ENCODE measurements at places on chromosomes 7 and 10. TPM values are rescaled to one million over a fixed set of nuclear protein-coding genes. Genes with fewer than 3 reads are reported as not detected.

The AKR1D1 gene
- total RNA-seq: not detected

DNA sequence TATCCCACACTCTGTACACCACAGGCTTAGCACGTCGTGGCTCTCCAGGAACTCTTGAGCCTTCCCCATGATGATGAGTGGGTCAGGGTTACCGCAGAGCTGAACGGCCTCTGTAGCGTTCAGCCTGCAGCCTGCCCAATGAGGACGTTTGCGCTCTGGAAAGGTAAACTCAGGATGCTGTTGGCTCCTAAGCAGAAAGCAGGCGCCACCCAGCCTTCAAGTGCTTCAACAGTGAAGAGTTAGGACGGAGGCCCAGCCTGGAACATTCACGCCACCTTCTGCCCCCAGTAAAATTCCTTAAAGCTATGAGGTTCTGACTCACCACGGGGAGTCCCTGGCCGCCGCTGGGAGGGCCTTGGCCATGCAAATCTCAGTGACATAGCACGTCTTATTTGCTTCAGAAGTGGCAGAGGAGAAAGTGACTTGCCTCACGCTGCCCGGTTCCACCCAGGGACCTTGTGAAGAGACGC, 161.5 kb upstream of the SH2B2 start:
- ATAC-seq: peak; percentile 76

DNA sequence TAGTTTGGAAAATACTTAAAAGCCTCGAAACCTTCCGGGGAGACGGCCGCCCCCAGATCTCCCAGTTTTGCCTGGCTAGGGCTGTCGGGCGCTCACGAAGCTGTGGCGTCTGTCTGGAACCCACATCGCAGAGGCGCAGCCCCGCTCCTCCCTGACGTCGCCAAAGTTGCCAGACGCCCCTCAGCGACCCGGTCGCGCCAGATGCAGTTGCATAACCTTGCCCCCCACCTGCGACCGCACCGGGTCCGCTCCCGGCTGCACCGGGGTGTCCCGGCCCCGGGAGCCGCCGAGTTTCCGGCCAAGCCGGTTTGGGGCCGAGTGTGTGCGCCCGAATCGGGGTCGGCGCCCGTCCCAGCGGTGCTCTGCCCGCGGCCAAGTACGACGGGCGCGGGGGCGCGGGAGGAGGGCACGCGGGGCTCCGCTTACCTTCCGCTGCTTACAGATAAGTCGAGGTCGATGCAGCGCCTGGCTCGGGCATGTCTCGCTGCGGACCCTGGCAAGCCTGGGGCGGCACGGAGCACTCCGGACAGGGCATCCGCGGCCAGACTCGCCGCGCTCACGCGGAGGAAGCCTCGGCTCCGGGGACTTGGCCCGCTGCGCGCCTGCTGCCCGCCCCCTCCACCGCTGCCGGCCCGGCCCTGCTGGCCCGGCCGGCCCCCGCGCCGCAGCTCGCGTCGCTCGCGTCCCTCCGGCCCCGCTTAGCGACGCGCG, 665 bp downstream of the INSYN2A start:
- ATAC-seq: no peak

GRCh38 chr7:112866424-112866823, 76.2 kb upstream of the TMEM168 start:
- ATAC-seq: no peak

The METTL27 gene
- total RNA-seq: 1.9 TPM

The CYREN gene
- total RNA-seq: 39.6 TPM

GRCh38 chr10:93579089-93579488, 12.6 kb downstream of the FFAR4 start:
- no peak for ATAC-seq

DNA sequence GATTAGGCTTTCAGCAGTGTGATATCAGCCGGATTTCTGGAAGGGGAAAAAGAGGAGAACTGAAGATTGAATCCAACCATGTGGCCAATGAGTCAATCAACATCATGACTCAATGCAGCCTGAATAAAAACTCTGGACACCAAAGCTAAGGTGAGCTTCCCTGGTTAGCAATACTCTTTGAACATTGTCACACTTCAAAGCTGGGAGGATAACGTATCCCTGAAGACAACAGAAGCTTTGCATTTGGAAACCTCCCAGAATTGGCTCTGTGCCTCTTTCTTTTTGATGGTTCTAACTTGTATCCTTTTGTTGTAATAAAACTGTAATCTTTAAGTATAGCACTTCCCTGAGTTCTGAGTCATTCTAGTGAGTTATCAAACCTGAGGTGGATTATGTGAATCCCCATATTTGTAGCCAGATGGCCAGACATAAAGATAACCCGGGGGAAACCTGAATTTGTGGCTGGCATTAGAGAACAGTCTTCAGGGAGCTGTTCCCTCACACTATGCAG, 284.4 kb downstream of the IPMK start:
- ATAC-seq: no peak

DNA sequence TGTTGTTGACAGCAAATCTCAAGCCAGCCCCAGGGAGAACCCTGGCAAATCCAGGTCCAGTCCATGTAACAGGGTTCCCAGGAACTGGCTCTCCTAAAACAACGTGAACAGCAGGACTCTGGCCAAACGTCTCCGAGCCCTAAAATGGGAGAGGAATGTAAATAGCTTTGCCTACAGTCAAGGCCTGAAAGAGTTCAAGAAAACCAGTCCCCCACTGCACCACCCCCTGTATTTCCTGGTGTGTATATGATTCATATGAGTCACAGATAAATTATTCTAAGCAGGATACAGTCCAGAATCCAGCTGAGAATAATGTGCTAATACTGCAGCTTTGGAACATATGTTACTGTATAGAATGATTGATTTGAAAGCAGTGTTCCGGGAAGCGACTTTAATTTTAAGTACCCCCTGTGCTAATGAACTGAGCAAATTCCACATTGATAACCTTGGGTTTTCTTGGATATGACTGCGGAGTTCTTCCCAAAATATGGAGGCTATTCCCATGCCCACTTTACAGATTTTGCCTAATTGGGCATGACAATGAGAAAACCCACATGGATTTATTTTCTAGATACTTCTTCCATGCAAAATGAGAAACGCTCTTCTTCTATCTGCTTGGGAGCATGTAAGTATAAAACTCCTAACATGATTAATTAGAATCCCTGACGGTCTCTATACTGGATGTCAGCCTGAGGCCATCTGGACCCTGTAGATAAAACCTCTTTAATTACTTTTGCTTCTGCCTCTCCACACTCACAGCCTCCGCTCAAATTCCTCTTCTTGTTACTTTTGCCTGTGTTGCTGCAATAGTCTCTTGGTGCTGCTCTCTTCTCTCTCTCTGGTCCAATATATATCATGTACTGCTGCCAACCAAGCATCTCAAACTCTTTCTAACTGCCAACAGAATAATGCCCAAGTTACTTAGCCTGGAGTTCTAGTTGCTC, 50.2 kb downstream of the LAMB4 start:
- peak; percentile 86 for ATAC-seq

DNA sequence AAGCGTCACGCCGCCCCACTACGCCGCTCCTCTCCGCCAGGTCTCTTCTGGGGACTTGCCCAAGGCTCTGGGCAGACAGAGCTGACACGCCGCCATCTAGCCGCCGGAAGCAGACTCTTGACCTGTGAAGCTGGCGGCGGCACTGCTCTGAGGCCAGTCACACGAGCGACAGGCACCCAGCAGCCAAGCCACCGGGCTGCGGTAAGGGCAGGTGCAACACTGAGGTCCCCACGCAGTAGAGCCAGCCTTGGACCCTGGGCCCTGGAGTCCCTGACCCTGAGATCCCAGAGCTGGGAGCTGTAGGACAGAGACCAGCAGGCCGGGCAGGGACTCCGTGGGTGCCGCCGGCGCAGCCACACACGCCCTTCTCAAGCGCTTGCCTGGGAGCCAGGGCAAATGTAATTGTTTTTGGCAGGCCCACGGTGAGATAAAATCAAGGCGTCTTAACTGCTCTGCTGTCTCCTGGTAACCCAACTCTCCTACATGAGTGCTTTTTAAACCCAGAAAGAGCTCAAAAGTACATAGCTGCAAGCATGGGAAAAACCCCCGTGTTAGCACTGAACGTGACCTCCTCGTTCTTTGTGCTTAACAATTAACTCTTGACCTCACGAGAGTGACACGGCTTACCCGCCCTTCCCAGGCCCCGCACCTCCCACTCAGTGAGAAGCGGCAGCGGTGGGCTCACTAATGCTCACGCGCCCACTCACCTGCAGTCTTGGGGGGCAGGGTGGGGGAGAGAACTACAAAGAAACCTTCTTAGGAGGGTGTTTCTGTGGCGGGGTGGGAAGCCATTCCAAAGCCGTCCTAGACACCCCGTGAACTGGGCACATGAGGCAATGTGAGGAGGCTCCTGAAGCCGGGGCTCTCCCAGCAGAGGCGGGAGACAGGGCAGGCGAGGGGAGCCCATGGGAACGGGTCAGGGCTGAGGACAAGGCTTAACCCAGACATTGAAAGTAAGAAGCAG, 8.5 kb downstream of the GPER1 start:
- no peak for ATAC-seq

DNA sequence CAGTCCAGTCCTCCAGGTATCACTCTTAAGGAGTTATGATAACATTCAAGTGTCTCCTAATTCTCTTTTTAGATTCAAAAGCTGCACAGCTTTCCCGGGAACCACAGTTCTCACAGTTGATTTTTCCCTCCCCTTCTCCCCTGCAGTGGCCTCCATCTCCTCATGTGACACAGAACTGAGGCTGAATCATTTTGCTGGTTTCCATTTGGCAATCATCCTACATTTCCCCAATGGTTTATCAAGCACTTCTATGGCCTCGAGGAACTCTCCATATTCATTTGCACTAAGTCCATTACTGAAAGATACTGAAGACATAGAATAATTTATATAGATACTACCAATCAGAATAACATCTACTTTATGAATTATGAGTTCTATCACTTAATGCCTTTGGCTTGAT, 484.9 kb downstream of the GPAM start:
- ATAC-seq: no peak

The DRGX gene
- not detected for total RNA-seq

GRCh38 chr7:75638594-75639070, 100.1 kb downstream of the HIP1 start:
- ATAC-seq: peak; percentile 24

DNA sequence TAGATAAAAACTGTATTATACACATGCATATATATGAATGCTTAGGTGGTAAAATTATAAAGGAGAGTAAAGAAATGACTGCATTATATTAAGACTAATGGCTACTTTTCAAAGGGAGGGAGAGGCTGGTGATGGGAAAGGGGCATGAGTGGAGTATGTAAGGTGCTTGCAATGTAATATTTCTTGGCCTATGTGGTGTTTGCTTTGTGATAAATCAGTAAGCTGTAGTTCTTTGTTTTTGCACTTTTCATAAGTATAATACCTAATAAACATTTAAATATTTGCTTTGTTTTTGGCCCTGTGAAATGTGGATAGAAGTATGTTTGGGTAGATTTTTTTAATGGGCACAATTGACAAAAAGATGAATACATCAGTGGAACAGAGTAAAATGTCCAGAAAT, 25.9 kb downstream of the AGBL3 start:
- no peak for ATAC-seq

- no peak for ATAC-seq
Observed at GRCh38 chr7:20227291-20227795, 10.2 kb upstream of the MACC1 start.

GRCh38 chr7:27260211-27260610, 17.6 kb downstream of the EVX1 start:
- ATAC-seq: no peak

- peak; percentile 99 for ATAC-seq
Observed at GRCh38 chr10:34319197-34319846, 495.8 kb downstream of the PARD3 start.

DNA sequence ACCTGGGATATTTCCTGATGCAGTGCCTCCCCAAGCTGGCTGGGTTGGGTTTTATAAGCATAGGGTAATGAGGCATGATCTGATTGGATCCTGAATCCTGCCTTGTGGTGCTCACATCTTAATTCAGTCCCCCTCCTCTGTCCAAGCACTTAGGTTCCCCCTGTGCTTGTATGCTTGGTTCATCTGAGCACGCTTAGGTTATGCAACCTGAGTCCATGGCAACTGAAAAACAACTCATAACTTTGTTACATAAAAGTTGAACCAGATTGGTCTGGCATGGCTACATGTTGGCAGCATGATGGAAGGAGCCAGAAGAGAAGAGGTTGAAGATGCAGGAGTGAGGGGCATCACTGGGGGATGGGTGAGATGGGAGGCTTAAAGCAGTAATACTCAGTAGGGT, 57.3 kb upstream of the OSBPL3 start:
- no peak for ATAC-seq

DNA sequence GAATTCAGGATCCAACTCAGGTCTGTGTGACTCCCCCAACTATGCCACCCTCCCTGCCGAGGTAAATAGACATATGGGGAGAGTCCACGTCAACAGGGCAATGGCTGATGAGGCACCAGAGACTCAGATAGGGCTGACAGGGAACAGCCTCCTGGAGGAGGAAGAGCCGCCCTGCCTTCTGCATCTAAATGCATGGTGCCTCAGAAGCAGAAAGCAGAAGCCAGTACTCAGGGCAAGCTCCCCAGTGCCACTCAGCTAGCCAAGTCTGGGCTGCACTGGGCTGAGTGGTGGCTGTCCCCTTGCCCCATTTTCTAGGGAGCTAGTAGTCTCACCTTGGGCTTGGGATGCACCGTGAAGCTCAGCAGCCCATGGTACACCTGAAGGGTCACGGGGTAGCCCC, 11.0 kb downstream of the RRP12 start:
- ATAC-seq: peak; percentile 34

GRCh38 chr10:44520651-44521050, 135.8 kb upstream of the CXCL12 start:
- ATAC-seq: no peak
